Fibroblast of lung (primary cell): ENCODE measurements at places on chromosomes 3 and 15.

DNA sequence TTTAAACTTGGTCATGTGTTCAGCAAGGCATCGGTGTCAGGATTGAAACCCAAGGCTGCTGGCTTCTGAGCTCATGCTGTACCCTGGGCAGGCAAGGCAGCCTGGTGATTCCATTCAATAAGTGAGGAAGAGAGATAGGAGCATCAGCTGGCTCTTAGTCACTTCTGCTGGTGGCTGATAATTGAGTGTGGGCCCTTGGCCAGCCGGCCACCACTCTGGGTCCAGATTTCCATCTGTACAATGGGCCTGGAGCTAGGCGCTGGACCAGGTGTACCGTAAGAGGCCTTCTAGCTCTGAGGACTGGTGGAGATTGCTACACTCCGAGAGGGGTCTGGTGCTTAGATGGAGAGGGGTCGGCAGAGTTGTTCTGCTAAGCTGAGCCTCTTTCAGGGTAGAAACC, 4.3 kb downstream of the CD276 start:
- peak; percentile 47 for DNase-seq

DNA sequence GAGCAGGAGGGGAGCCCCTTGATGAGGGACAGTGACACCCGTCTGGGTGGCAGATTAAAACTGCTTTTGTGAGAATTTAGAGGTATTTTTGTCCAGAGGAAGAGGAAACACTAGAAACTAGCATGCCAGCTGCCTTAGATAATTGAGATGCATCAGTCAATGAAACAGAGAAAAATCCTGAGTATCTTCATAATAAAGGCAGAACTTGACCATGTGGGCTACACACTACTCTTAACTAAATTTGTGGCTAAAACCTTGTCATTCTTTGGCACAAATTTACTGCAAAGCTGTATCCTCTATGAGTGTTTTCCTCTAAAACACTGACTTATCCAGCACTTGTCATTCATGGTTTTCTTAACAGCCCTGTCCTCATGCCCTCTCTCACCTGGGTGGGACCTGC, 259.7 kb upstream of the TPM1 start:
- no peak for DNase-seq

- DNase-seq: no peak
Observed at GRCh38 chr3:195395208-195395816, 47.5 kb downstream of the ACAP2 start.

GRCh38 chr3:178001670-178002101, 534.5 kb upstream of the KCNMB2 start:
- DNase-seq: no peak

DNA sequence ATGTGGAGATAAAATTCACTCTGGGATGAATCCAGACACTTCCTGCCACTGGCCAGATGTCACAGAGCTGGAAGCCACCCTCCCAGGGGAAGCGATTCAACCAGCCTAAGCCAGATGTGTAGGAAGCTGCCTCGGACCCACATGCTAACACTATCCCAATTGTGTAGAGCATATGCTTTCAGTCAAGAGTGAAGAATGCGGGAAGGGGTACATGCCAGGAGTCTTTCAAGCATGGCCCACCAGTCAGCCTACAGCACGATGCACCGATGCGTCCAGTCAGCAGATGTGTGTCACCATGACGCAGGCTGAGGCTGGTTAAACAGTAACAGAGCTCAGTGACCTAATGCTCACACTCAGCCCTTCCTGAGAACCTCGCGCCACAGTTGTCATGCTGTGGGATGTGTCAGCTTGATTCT, 38.8 kb upstream of the BNC1 start:
- peak; percentile 95 for DNase-seq

- DNase-seq: no peak
Observed at GRCh38 chr15:78614021-78614420, 6.8 kb downstream of the CHRNA3 start.

DNA sequence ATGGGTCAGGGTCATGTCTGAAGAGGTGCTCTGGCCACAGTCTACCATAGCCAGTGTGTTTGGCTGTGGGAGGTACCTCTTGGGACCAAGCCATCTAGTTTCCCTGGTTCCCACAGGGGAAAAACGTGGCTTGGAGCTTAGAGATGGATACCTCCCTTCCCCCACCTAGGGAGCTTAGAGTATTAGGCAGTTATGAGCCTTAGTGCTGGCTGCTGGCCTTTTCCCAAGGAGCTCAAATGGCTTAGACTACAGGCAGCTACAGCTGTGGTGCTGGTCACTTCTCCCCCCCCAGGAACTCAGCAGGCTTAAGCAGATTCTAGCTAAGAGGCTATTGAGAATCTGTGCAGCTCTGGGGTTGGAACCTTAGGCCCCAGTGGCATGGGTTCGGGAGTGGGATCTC, 591.2 kb downstream of the NSUN3 start:
- no peak for DNase-seq

- no peak for DNase-seq
Observed at GRCh38 chr3:23276913-23277658, 74.0 kb downstream of the UBE2E2 start.

DNA sequence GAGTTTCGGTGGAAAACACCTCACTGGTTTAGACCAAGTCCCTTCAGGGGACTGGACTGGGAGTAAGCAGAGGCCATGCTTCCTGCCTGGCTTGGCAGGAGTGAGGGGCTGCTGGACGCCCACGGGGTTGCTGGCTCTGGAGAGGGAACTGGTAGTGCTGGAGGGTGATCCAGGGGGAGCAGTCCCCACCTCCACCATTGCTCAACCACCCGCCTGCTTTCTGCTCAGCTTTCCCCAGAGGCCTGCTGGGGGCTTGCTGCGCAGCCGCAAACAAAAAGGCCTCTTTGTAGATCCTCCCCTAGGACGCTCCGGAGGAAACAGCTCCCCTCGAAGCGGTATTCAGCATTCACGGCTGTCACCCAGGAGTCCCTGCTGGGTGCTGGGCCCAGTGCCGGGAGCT, 33.5 kb downstream of the EBLN2 start:
- no peak for DNase-seq

DNA sequence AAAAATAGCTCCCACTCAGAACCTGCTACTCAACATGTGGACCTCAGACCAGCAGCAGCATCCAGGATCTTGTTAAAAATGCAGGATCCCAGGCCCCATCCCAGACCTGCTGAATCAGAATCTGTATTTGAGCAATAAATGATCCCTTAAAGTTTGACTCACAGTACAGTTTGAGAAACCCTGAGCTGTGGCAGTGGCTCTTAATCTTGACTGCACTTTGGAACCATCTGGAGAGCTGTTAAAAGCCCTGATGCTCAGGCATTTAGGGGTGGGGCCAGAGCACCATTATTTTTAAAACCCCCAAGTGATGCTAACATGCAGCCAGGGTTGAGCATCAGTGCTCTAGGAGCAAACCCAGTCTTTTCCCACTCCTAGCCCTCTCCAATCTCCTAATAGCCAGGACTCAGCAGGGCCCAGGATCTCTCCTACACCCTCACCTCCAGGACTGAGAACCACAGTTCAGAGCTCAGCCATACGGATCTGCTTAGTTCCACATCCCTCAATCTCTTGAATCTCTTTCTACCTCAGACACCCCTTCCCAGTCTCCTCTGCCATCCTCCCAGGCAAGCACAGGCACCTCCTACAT, 10.2 kb downstream of the RFTN1 start:
- no peak for DNase-seq

DNA sequence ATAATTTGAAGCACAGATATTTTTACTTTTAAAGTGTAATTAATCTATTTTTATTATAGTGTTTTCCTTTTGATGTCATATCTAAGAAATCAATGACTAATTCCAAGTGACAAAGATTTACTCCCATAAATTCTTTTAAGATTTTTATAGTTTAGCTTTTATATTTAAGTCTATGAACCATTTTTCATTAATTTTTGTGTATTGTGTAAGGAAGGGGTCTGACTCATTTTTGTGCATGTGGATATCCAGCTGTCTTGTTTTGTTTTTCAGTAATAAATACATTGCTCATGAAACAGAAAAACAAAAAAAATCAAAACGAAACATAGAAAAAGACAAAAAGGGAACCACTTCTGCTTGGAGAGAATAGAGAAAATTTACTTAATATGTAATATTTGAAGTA, 145.1 kb downstream of the EPHA6 start:
- no peak for DNase-seq

DNA sequence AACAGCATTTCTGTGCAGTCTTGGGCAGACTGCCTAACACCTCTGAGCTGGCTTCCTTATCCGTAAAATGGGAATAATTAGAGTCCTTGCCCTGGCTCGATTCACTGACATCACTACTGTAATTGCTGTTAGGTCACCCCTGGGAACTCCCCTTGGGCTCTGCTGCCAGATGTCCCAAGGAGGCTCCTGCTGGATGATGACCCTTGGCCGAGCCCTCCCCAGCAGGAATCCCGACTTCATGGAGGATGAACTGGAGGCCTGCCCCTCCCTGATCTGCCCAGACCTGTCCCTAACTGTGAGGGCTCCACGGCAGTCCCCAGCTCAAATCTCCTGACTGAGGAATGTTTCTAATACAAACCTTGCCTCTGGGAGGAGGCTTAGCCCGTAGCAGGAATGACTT, 18.0 kb downstream of the ESYT3 start:
- no peak for DNase-seq

DNA sequence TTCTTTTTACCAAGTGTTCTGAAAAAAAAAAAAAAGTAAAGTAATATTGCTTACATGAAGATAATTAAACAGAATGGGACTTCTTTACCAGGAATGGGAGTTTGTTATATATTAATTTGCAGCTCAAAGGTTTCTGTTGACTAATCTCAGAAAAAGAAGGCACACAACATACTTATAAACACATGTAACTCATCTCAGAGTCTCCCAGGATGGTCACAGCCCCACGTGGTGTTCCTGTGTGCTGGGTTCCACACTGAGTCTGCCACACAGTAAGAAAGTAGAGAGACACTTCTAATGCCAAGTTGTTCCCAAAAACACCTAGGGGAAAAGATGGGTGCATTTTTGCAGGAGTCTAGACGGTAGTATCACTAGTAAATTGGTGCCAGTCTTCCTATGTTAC, 116.7 kb upstream of the ICE2 start:
- DNase-seq: no peak

DNA sequence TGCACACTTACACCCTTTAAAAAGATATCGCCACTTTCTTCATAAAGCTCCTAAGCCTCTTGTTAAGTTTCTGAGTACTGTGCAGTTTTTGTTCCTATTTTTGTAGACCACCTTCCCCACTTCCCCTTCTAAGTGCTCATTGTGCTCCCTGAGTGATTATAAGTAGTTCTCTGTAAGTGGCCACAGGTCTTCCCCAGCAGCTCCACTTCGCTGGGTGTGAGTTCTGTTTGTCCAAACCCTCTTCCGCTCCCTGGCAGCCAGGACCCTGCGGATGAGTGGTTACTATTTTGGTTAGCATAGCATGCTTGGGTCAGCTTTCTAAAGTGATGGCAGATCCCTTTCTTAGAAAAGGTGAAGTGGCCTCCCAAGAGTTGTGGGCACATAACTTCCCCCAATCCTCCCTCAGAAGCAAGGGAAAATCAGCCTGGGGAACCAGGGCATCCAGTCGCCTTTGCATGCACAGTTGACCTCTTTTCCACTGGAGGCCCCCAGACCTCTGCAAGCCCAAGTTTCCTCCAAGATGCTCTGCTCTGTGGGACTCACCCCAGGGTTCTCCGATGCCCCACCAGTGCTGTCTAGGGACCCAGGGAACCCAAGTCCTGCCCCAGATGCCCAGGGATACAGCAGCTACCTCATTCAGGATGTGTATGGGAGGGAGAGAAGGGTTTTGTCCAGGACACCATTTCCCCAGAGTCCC, 69.6 kb downstream of the ATP10A start:
- no peak for DNase-seq

DNA sequence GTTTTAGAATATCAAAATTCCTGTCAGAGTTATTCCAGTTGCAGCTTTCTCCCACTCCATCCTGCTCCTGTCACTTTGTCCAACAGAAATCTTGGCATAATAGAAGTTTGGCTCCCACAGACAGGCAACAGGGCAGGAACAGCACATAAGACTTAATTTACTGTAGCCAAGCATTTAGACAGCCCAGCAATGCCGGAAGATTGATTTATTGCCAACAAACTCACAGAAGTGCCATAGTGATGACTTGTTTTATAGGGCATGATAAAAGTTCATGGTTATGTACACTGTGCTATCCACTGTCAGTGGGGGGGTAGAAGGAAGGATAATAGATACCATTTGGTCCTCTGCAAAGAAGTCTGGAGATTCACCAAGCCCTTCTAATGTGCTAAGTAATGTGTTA, 98.3 kb upstream of the CBLB start:
- peak; percentile 78 for DNase-seq

DNA sequence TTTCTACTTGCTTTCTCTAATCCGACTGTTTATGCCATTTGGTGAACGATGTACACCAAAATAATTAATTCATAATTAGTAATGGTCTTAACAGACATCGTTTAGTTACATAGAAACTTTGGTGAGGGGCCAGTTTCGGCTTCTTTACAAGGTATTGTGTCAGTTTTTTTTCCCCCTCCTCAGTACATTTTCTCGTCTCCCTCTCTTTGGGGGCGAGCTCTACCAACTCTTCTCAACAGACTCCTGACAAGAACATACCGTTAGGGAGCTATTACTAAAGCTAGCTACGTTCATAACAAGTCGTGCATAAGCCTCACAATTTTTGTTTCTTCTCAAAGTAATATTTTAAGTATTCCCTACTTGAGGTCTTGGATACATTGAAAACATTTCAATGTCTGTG, 1.4 kb downstream of the U2SURP start:
- no peak for DNase-seq

DNA sequence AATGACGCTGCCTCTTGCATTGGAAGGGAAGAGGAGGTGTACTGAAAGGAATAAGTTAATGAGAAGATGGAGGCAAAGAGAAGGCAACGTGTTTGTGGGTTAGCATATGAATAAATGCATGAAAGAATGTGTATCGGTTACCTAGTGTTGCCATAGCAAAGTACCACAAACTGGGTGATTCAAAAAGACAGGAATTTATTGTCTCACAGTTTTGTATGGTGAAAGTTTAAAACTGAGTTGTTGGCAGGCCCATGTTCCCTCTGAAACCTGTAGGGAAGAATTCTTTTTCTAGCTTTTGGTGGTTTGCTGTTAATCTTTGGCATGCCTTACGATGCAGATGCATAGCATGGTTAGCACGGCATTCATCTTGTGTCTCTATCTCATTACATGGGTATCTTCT, 729.9 kb downstream of the MECOM start:
- DNase-seq: peak; percentile 97

- no peak for DNase-seq
Observed at GRCh38 chr15:39937696-39938095, 3.8 kb downstream of the EIF2AK4 start.

DNA sequence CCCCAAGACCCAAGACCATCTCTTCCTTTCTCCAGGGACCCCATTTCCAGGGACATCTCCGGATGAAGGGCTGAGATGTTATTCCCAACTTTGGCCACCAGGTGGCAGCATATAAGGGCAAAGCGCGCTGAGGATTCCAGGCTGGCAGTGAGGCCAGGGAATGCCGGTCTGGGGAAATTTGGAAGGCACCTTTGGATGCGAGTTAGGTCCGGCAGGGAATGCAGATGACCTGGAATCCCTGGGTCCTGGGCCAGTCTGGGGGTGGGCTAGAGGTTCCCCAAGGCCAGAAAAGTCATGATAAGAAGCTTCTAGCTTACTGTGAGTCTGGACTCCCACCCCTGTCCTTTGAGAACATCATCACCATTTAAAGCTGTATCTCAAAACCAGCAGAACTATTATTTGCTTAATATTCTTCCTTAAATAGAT, 1.6 kb upstream of the CHST13 start:
- peak; percentile 50 for DNase-seq

- DNase-seq: no peak
Observed at GRCh38 chr15:68554721-68555678, 23.8 kb upstream of the CORO2B start.
